ENCODE measurements at places on chromosomes 12 and 14.
A peak's percentile ranks its signal among the peaks of the same experiment; 100 is the strongest.

DNA sequence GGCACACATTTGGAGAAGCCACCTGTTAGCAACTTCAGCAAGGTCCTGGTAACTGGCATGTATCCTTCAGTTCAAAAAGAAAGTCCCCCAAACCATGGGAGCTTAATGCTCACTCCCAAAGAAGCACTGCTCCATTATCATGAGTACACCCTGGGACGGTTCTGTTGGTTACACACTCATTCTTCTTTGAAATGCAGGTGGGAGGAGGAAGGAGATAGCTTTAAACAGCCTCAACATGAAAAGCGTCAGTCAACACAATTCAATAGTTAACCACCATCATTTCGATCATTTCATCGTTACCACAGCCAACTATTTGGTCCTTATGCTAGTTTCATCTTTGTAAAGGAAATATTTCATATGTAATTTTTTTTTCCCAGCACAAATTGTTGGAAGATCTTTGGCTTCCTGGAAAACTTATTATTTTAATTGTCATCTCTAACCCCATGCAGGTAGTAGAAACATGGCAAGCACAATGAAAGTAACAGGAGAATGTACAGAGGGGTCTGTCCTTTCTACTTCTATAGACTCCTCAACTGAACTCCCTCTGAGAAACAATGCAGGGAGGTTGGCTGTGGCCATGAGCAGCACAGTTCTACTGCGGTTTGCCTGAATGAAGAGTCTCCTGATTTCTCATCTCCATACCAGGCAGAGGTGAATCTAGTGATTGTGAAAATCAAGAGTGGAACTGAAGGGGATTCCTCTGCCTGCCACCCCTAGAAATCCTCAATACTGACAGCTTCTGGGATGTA lies 196.4 kb upstream of the FOXN3 start:
- no peak for DNase-seq

DNA sequence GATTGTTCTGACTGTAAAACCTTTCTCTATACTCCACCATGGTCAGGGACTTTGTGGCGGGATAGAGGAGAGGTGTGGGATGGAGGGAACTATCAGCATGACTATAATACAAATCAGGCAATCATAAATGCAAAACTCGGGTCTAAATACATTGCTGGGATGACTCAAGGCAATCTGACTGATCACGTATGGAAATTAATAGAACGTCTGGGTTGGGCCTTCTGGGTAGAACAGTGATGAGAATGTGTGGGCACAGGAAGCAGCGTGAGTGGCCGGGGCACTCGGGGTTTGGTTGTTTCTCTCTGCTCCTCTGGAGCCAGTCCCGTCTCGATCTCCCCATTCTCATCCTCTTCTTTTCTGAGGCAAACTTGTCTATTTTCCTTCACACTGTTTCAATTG lies 485.8 kb downstream of the VRK1 start:
- no peak for DNase-seq

- no peak for DNase-seq
Observed at GRCh38 chr14:67515386-67516079, 17.6 kb upstream of the PLEKHH1 start.

- no peak for DNase-seq
Observed at GRCh38 chr12:107138990-107139389, 45.6 kb upstream of the CRY1 start.

DNA sequence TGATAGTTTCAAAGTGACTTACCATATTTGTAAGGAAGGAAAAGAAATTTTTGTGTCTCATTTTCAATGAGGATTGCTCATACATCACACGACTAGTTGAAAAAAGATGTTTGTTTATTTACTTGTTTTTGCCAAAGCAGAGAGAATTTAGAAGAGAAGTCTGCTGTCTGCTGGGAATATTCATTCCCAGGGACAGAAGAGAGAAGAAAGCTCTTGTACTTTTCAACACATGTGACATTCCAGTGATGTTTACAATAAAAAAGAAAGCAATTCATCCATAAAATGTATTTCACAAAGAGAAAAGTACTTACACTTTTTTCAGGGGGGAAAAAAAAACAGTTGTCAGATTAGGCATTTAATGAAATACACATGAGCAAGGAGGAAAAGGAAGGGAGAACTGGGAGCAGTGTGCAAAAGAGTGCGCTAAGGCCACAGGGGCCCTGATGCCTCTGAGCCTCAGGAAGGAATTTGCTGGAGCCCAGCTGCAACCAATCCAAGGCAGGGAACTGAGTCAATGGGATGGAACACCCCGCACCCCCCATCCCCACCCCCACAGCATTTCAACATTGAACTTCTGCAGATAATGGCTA lies 115.0 kb downstream of the RPAP3 start:
- no peak for DNase-seq

GRCh38 chr12:31471823-31472222 lies 119.1 kb downstream of the DENND5B start:
- DNase-seq = no peak

DNA sequence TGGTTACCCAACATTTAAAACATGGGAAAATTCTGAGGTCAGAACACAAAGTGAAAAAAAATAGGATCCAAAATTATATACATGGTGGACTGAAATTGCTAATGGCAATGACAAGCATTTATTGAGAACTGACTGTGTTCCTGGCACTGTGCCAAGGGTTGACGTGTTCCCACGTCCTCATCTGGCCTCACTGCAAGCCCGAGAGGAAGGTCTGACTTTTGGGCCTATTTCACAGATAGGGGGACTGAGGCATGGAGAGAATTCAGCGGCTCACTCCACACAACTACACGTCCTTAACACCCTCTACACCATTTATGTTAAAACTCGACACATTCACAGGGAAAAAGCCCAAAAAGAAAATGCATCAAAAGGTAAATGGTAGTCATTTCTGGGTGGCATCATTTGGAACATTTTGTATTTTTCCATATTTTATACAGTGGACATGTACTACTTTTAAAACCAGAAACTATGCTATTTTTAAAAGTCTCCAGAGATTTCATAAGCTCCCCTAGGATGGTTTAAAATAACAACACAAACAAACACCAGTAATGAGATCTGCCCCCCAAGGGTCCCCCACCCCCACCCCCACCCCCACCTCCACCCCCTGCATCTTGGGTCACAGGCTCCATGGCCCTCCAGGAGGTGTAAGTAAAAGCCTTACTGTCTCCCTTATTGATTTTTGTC lies 27.7 kb downstream of the CLMN start:
- DNase-seq = peak; percentile 21

DNA sequence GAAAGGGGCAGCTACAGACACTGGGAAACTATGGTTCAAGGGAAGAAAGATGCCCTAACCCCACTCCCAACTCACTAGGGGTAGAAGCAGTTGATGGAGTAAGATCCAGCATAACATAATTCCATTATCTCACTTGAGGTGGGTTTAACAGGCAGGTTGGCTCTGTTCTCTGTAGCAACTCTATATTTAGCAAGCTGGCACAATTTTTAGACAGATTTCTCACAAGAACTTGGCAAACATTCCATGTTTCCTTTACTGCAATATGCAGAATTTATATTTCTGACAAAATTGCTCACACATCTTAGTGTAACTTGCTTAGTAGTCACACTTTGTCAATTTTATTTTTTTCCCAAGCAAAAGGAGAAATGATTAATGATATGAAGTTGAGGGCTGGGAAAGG lies 475.4 kb downstream of the RMST start:
- no peak for DNase-seq
